ENCODE measurements at places on chromosomes 6 and 20.

- DNase-seq, result no peak
These were observed 42.5 kb downstream of the SPDEF start for GRCh38 chr6:34513646-34514045.

- no peak for DNase-seq
These were observed 232.2 kb upstream of the SULF2 start for GRCh38 chr20:48017509-48017908.

DNA sequence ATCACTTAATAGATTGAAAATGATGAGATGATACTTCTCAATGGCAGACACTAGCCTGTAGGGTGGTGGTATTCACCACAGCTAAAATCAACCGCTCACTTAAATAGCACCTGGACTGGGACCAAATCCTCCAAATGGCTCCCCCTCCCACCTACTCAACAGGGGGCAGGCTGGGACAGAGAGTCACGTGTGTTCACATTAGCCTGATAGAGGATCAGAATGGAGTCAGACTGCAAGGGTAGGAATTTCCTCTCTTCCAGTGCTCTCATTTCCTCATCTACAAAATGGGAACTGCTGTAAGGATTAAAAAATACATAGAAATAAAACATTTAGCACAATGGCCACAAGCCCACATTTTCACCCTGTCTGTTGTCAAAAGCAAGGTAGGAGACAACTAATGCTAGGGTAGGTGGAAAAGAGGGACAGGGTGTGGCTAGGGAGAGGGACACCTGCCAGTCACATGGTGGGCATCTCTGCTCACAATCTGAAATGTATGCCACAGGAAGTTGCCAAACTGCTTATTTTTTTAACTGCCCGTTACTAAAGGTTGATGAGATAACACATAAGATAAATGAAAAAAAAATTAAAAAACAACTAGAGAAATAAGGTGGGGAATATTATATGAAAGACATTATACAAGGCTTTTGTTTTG is 55.3 kb downstream of the BACH2 start:
- DNase-seq, result no peak

- no peak for DNase-seq
These were observed 1.6 kb downstream of the DSP start for GRCh38 chr6:7542874-7543624.

GRCh38 chr20:37938954-37939353 is 36.0 kb downstream of the VSTM2L start:
- DNase-seq, result no peak

DNA sequence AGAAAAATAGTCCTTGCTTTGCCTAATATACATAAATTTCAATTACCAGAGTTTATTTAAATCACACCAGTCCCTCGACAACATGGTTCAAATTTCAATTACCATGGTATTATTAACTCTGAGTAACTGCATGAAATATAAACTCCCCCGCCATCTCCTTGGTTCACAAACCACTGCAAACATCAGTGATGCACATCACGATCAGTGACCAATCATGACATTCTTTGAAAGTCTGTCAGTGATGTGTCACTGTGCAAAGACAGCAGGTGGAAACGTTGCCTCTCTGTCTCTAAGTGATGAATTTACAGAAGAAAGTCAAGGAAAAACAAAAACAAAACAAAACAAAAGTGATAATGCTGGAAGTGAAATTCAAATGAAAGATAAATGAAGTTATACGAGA is 86.7 kb downstream of the TASP1 start:
- peak; percentile 21 for DNase-seq

- no peak for DNase-seq
These were observed 284.5 kb downstream of the UST start for GRCh38 chr6:149031201-149031858.

- no peak for DNase-seq
These were observed 5.0 kb upstream of the CD40 start for GRCh38 chr20:46113113-46113470.

DNA sequence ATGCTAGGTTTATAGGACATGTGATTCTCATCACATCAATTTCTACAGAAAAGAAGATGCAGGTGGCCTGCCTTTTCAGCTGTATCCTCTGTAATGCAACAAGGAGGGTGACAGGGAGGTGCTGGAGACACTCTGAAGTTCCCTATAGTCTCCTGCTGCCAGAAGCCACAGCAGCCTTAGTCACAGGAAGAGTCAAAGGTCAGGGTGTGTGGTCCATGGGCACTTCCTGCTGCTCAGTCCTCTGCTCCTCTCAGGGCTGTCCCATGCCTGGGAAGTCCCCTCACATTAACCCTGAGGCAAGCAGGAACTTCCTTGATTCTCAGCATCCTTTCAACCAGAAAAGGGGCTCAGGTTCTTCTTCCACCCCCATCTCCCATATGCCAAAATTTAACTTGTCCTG is 144.8 kb upstream of the FOXA2 start:
- no peak for DNase-seq

DNA sequence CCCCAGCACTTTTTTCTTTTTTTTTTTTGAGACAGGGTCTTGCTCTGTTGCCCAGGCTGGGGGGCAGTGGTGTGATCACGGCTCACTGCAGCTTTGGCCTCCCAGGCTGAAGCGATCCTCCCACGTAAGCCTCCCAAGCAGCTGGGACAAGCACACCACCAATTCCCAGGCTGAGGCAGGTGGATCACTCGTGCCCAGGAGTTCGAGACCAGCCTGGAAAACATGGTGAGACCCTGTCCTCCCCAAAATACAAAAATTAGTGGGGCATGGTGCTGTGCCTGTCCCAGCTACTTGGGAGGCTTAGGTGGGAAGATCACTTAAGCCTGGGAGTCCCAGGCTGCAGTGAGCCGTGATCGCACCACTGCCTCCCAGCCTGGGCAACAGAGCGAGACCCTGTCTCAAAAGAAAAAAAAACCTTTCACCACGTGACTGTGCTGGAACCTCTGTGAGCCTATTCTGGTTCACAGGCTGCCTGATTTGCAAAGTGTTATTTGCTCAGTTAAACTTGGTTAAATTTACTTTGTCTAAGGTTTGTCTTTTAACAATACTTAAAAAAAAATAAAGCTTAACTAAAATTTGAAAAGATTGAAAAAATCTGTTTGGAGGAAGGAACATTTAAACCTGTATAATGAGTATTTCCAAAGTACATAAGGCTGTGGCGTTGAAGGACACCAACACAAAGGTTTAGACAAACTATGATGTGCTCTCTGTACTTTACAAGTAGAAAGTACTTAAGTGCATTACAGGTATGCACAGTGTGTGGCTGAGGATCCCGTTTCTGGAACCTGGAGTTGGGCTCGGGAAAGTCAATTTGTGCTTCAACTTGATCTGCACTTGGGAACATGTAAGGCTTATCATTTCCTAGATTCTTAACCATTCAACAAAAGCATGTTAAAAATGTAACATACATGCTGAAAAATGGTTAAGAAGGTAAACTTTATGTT is 55.0 kb downstream of the PPP1R3G start:
- DNase-seq, result no peak

DNA sequence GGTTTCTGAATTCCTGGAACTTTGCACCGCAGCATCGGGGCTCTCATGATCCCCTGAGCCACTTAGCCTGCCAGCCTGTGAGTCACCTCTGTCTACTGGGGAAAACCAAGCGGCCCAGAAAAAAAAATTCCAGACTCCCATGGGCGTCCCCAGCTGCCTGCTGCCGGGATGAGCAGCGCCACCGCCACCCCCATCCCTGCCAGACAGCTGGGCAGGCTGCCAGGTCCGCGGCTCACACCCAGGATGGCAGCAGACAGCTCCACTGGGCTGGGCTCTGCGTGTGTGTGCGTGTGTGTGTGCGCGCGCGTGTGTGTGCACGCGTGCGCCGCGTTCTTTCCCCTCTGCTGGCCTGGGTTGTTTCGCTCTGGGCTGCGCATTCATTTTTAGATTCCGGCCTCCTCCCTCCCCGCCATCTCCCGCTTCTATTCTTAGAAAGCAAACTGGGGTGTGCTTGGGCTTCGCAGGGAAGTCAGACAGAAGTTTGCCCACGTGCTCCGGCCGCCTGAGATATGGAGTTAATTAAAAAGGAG is 38.9 kb upstream of the PMEPA1 start:
- peak; percentile 91 for DNase-seq

DNA sequence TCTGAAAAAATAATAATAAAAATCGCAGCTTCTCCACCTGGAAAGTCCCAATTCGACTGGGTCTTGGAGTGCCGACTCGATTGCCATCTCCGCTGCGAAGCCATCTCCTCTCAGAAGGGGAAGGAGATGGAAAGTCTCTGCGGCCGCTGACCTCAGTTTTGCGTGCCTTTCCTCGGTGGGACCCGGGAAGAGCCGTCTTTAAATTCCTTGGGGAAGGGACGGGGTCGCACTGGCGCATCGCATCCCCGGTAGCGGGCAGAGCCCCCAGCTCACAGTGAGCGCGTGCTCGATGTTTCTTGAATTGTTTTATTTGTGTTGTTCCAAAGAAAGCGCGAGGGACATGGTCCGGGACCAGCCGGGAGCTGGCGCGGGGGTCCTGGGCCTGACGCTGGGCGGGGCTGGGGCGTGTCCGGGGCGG is 270 bp upstream of the TIAM2 start:
- DNase-seq, result no peak

DNA sequence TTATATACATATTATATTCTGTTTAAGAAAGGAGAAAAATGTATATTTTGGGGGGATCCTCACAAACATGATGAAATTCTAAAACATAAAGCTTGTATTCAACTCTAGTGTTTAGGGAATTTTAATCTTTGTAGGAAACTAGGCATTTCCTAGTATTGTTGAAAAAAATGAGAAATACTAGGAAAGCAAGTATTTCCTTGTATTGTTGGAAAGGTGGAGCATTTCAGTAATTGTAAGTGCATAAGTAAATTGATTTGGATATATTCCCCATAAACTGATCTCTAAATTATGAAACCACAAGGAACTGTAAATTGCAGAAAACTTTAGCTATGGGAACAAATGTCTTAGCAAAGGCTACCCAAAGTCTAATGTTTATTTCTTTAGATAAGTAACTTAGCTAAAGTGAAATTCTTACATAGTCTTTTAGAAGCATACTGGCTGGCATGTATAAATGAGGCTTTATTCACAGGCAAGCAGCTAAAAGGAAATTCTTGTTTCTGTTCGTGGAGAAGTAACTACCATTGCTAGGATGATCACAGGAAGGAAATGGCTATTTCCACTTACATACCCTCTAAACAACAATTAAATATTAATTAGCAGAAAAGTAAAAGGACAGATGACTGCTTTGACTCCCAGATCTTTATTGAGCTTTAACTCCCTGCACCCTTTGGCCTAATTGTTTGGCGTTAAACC is 19.9 kb upstream of the NRN1 start:
- no peak for DNase-seq

- DNase-seq, result no peak
These were observed 99.3 kb downstream of the FNDC1 start for GRCh38 chr6:159268511-159268910.

GRCh38 chr6:170087941-170088581 is 202.8 kb downstream of the DLL1 start:
- DNase-seq, result no peak

GRCh38 chr20:38836991-38837390 is 31.5 kb downstream of the PPP1R16B start:
- no peak for DNase-seq

GRCh38 chr6:154590756-154591155 is 80.3 kb upstream of the CNKSR3 start:
- DNase-seq, result no peak

- DNase-seq, result no peak
These were observed 66.8 kb upstream of the MOCS1 start for GRCh38 chr6:40000964-40001515.

DNA sequence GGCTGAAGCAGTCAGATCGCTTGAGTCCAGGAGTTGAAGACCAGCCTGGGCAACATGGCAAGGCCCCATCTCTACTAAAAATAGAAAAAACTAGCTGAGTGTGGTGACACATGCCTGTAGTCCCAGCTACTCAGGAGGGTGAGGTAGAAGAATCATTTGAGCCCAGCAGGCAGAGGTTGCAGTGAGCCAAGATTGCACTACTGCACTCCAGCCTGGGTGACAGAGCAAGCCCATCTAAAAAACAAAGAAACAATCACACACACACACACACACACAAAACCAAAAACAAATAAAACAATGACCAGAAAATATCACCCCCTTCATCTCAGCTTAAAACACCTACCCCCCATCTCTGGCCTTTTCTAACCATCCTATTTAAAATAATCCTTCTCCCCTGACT is 68.0 kb downstream of the BTBD9 start:
- no peak for DNase-seq

DNA sequence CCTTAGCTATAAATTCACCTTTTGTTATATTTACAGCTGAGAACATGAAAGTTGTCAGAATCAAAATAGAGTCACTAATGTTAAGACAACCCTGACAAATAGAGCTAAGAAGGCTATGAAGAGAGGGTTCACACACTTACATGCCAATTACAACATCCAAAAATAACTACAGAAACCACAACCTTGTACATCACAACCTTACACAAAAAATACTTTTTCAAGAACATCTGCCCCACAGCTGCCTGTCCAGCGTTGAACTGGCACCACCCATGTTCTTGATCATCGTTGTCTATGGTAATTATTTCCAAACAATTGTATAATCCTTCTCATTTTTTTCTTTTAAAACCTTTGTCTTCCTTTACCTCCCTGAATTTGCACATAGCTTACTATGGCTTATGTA is 231.2 kb upstream of the FKBP1C start:
- no peak for DNase-seq

DNA sequence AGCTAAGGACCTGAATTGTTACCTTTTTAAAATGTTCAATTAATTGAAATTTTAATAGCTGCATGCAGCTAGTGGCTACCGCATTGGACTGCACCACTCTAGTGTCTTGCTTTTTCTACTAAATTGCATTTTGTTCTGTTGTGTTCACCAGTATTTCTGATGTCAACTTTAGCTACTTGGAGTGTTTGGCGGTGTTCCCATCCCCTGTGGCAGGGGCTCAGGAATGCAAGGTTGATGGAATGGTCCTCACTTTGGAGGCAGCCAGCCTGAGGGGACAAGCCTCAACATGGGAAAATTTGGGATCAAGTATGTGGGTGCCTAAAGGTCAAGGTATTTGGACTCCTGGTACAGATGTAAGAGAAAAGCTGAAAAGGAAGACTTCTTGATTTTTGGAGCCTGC is 230.1 kb upstream of the PRND start:
- DNase-seq, result no peak

- DNase-seq, result no peak
These were observed 5.3 kb downstream of the KCNK5 start for GRCh38 chr6:39224011-39224410.
